ENCODE measurements at places on chromosomes 6 and 20.

DNA sequence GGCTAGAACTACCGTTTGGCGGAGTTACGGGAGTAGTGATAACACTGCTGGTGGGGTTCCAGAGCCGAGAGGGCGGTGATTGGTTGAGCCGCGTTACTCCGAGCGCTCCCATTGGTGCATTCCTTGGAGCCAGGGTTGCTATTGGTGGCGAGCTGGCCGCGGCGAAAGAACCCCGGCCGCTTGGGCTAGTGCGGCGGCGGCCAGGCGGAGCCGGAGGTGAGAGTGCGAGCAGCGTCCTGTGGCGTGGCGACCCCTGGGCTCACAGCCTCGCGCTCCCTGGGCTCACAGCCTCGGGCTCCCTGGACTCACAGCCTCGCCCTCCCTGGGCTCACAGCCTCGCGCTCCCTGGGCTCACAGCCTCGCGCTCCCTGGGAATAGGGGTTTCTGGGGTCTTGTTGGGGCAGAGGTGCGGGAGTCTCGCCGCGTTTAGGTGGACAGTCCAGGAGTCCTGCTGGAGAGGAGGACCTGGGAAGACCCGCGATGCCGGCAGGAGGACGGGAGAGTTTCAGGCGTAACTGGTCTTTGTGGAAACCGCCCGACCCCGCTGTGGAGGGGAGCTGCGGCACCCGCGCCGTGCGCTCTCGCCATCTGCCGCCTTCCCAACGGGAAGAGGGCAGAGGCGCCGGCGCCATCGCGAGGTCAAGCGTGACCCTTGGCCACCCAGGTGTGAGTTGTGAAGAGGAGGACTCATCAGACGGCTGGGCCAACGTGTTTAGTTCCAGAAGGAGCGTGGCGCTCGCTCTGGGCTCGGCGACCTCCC, 12.2 kb downstream of the PRDM13 start:
- DNase-seq: no peak

DNA sequence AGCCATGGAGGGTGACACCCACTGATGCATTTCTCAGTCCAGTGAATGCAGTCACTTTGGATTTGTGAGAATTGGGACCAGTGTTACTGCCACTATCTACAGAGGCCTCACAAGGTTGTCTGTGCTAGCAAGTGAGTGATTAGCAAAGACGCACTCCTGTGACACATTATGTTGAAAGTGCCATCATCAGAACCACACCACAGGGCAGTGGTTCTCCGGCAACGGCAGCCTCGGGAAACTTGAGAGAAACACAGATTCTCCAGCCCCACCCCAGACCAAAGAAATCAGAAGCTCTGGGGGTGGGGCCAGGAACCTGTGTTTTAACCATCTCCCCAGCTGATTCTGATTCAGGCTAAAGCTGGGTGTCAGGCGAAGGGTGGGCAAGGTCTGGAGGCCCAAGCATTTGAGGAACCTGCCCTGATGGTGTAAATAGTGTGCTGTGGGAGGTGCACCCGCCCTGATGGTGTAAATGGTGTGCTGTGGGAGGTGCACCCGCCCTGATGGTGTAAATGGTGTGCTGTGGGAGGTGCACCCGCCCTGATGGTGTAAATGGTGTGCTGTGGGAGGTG, 39.9 kb downstream of the TMEM242 start:
- no peak for DNase-seq

GRCh38 chr6:26243132-26243531, 121.9 kb upstream of the BTN3A2 start:
- no peak for DNase-seq

DNA sequence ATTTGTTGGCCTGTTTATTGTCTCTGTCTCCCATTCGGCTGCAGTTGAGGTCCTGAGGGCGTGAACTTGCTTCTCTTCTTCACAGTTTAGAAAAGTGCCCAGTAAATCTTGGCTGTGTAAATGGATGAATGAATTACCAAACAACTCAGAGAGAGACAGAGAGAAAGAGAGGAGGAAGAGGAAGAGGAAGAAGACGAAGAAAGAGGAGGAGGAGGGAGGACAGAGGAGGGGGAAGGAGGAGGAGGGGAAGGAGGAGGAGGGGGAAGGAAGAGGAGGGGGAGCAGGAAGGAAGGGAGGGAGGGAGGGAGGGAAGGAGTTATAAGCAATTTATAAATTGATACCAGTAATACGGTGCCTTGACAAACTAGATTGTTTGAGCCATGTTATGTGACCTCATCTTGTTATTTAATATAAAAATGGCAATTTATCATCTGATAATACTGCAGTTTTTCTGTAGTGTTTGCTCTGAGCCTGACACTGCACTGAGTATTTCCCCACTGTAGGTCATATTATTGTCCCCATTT, 18.7 kb downstream of the HCK start:
- DNase-seq: no peak

- DNase-seq: no peak
These were observed 462.4 kb upstream of the NRSN1 start for GRCh38 chr6:23663652-23664051.

DNA sequence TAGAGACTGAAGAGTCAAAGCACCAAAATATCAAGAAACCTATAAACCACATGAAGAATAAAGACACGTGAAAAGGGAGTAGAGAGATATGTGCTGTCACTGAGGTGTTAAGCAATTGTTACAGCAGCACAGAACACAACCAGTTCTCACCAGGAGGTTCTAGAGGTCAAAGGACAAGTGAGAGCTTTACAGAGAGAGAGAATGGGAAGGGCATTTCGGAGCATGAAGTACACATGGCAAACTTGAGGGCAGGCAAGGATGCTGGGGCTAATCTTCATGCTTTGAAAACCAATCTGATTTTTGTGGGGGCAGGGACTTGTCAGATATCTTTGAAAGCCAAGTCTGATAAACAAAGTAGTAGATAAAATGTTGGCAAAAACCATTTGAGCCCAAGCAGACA, 142.3 kb upstream of the NRSN1 start:
- DNase-seq: no peak

GRCh38 chr6:121579478-121579877, 144.0 kb downstream of the GJA1 start:
- no peak for DNase-seq

- DNase-seq: no peak
These were observed 38.8 kb downstream of the C6orf52 start for GRCh38 chr6:10655508-10656055.

- DNase-seq: no peak
These were observed 1323.0 kb upstream of the GJE1 start for GRCh38 chr6:140809694-140810101.

GRCh38 chr6:55694759-55695158, 115.8 kb upstream of the HMGCLL1 start:
- no peak for DNase-seq

DNA sequence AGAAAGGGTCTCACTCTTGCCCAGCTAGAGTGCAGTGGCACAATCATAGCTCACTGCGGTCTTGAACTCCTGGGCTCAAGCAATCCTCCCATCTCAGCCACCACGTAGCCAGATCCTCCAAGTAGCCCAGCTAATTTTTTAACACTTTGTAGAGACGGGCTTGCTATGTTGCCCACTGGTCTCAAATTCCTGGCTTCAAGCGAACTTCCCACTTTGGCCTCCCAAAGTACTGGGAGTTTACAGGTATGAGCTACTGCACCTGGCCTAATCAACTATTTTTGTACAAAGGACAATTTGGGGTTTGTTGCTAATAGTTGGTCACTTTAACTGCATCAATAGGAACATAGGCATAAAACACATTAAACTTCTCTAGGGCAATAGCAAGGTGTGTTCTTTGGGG, 29.9 kb upstream of the SYNCRIP start:
- DNase-seq: no peak
